ENCODE measurements at places on chromosomes 2 and 18.

GRCh38 chr2:233470011-233470687, 96.4 kb downstream of the USP40 start:
- DNase-seq = no peak

GRCh38 chr2:72325592-72326422, 178.1 kb upstream of the CYP26B1 start:
- DNase-seq = peak; percentile 44

- no peak for DNase-seq
Measured at GRCh38 chr18:58593938-58594337, 35.0 kb downstream of the ALPK2 start.

DNA sequence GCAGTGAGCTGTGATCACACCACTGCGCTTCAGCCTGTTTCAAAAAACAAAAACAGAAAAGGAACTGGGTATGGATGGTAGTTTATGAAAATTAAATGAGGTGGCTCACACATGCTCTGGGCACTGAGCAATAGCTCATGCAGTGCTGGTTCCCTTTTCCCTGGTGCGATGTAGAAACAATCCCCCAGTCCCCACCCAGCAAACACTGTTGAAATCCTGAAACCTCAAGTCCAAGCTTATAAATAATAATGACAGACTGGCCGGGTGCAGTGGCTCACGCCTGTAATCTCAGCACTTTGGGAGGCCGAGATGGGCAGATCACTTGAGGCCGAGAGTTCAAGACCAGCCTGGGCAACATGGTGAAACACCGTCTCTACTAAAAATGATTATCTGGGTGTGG, 55.4 kb upstream of the SMAD2 start:
- no peak for DNase-seq

- no peak for DNase-seq
Measured at GRCh38 chr2:28707592-28707991, 44.0 kb upstream of the PPP1CB start.

DNA sequence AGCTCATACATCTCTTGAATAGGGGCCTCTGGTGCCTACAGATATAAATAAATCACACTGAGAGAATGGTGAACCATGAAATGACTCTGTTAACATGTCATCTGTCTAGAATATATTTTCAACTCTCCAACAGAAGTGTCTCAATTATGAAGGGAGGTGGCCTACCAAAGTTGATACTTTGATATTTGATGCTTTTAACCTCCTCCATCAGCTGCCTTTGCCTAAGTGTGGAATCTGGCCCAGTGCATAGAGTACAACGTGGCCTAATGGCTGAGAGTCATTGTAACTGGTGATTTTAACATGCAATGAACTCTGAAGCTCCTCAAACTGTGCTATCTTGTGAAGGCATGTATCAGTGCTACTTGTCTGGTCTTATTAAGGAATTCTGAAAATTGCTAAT, 93.4 kb downstream of the MYO3B start:
- no peak for DNase-seq

DNA sequence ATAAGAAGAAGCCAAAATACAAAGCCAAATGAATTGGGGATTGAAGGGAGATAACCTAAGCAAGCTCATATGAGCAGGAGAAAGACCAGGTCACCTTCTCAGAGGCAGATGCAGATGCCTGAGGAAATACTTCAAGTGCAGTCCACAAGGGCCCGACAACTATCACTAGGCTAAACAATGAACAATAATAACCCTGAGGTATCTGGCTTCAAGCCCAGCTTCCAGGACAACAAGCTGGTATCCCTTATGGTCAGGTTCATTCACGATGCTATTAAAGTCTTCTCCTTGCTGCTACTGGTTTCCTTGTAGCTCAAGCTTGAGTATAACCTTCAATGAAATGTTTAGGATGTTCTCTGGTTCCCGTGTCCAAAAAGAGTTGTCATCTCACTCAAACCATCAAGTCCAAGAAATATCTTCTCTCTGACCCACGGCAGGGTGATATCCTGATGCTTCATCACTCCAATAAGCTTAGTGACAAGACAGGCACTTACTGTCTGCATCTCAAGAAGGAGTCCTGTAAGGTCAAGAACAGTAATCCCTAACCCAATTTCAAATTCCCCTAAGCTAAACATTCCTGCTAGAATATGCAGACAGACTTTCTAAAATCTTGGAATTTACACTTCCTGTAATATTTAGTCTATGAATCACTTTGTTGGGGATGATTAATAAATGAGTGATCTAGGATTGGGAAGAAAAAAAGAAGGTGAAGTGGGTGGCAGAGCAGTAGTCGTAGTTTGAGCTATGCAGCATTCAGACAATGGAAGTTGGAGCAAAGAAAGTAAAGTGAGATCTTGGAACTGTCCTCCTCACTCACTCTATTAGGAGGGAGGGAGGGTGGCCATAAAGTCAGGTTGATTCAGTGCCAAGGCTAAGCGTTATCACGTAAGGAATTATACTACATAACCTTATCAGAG, 33.1 kb downstream of the CHN1 start:
- no peak for DNase-seq

DNA sequence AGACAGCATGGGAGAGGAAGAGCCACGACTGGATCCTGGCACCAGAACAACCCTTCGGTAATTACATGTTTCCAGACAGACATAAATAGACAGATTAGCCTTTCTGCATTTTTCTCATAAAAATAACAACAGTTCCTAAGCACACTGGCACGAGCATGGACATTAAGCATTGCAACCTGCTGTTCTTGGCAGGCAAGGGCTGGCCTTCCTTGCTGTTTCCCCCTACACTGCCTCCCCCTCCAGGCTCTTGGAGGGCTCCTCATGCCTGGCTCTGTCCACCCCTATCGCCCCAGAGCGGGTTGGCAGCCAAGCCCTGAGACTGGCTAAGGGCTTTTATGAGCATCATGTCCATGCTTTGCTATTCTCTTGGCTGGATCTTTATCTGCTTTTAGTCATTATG, 89.6 kb downstream of the TTC32 start:
- DNase-seq = no peak

- peak; percentile 77 for DNase-seq
Measured at GRCh38 chr18:57223144-57223870, 76.4 kb downstream of the BOD1L2 start.

GRCh38 chr18:4211111-4211837, 243.8 kb downstream of the DLGAP1 start:
- DNase-seq = no peak

GRCh38 chr18:43485545-43485963, 208.3 kb upstream of the SYT4 start:
- DNase-seq = no peak

GRCh38 chr18:79919089-79919488, 32.4 kb downstream of the SLC66A2 start:
- no peak for DNase-seq

- no peak for DNase-seq
Measured at GRCh38 chr18:8813611-8814010, 108.3 kb downstream of the MTCL1 start.

DNA sequence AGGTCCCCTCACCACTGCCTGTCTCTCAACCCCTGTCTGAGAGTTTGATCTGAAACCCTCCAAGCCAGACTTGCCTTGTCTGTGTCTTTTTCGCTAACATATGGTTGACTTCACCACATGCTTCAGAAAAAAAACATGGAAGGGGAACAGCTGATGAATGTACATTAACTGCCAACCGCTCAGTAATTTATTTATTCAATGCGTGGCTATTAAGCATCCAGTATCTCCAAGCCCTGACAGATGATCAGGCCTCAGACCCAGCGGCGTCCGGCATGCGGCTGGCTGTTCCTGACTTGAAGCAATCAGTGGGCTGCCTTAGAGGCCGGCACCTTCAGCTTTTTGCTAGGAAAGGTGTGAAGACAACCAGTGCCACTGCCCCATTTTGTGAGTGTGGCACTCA, 62.3 kb downstream of the NGEF start:
- no peak for DNase-seq

DNA sequence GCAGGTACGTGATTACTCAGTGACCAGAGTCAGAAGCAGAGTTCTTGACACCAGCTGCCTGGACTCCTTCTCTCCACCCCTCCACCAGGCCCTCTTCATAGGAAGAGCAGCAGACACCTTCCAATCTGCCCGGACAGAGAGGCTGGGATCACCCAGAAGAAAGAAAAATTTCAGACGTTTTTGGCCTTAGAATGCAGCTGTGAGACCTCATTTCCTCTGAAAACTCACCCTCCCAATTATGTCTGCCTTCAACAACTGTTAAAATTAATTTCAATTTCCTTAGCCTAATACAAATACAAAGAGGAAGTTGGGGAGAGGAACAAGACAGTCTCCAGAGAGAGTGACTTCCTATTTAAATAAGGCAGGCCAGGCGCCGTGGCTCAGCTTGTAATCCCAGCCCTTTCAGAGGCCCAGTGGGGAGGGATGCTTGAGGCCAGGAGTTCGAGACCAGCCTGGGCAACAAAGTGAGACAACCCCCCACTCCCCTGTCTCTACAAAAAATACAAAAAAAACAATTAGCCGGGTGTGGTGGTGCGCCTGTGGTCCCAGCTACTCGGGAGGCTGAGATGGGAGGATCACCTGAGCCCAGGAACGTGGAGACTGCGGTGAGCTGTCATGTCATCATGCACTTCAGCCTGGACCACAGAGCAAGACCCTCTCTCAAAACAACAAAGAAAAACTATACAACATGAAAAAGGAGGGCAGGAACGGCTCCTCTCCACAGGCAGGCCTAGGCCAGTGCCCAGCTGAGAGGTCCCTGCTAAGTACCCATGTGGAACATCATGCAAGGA, 1.6 kb downstream of the SLC66A2 start:
- peak; percentile 29 for DNase-seq

- no peak for DNase-seq
Measured at GRCh38 chr18:74577019-74577418, 20.7 kb upstream of the ZNF407 start.

DNA sequence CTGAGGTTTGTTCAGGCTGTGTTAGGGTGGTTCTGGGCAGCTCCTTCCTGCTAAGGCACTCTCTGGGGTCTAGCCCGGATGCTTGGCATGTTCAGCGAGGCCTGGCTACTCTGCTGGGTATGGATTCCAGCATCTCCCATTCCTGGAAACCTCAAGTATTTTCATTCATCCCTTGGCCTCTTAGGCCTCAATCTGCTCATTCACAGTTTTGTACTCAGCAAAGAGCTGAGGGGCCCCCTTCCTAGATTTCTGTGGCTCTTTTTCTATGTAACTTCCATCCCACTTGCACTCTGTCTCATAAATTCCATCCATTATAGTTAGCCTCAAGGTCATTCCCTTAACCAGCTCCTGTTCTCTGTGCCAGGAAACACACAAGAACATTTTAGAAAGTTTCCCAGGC, 798.8 kb upstream of the HS6ST1 start:
- DNase-seq = no peak

DNA sequence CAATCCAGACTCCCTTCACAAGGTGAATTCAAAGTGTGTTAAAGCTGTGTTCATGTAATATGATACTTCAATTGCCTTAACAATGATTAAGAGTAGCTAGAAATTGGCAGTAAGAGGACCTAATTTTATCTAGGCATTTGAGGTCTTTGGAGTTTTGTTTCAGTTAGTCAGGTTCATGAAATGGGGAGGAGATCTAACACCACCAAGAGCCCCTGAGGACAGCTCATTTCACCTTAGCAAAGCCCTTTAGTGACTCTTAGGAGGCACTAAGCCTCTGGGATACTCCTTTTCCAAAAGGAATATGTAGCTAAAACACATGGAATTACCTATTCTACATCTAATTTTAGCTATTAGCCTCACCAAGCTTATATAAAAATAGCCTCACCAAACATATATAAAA, 716.5 kb upstream of the RAB6C start:
- no peak for DNase-seq

All from D341Med (cell line).